Gastroesophageal sphincter (tissue), 4 donors: ENCODE measurements at places on chromosomes 16 and 17.

GRCh38 chr17:80221351-80222105, 1.3 kb downstream of the SLC26A11 start:
- no peaks in the 10 kb centered on the region for H3K27me3 ChIP-seq
- H3K4me1 ChIP-seq = peaks cover 49% of the 10 kb centered on the region
- peaks cover 49% of the 10 kb centered on the region for H3K36me3 ChIP-seq
- ATAC-seq = no peak
- no peak overlapping the region for H3K27ac ChIP-seq

- H3K4me3 ChIP-seq = no peak overlapping the region
- no peaks in the 10 kb centered on the region for H3K4me1 ChIP-seq
- no peak overlapping the region for H3K27ac ChIP-seq
- H3K36me3 ChIP-seq = peaks cover 100% of the 10 kb centered on the region
- H3K27me3 ChIP-seq = no peaks in the 10 kb centered on the region
Observed at GRCh38 chr17:4049546-4049945, 85.3 kb upstream of the ATP2A3 start.

DNA sequence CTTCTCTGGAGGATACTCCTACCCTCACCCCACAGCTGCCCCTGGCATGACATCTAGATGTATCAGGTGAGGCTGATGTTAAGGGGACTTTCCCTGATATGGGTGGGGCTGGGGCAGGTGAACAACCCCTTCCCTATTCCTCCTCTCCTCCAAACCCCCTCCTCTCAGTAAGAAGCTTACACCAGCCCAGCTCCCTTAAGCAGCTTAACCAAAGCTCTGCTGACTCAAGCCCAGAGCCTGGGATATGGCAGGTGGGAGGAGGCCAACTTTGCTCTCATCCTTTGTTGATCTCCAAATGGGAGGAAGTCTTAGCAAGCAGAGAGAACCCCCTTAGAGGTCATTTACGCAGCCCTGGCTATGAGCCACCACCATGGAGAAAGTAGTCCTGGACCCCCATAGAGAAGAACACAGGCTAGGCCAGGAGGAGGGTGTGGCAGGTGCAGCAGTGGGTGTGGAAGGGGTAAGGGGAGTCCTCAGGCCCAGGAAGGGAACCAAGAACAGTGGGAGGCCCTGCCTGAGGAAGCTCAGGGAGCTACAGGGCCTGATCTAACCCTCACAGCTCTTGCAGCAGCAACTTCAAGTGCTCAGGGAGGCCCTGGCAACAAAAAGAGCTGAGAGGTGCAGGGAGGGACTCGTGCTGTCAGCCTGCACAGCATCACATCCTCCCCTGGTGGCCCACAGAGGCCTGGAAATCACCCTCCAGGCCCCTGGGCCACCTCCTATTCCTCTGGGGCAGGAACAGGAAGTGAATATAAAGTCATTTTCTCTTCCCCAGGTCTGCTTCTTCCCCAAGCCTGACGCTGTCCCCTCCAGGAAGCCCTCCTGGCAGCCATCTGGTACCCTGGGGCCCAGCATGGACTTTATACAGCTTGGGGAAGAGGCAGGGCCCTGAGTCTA, 2.9 kb downstream of the UNC119 start:
- H3K27ac ChIP-seq = no peak overlapping the region
- H3K4me1 ChIP-seq = no peaks in the 10 kb centered on the region
- no peak overlapping the region for H3K4me3 ChIP-seq
- H3K36me3 ChIP-seq = peaks cover 33% of the 10 kb centered on the region
- H3K27me3 ChIP-seq = no peaks in the 10 kb centered on the region

- peak overlapping the region; percentile 70 for H3K27ac ChIP-seq
- H3K27me3 ChIP-seq = no peaks in the 10 kb centered on the region
- no peak overlapping the region for H3K4me3 ChIP-seq
- peak; percentile 43 for ATAC-seq
Observed at GRCh38 chr17:77676237-77676661, 282.3 kb upstream of the TNRC6C start.

DNA sequence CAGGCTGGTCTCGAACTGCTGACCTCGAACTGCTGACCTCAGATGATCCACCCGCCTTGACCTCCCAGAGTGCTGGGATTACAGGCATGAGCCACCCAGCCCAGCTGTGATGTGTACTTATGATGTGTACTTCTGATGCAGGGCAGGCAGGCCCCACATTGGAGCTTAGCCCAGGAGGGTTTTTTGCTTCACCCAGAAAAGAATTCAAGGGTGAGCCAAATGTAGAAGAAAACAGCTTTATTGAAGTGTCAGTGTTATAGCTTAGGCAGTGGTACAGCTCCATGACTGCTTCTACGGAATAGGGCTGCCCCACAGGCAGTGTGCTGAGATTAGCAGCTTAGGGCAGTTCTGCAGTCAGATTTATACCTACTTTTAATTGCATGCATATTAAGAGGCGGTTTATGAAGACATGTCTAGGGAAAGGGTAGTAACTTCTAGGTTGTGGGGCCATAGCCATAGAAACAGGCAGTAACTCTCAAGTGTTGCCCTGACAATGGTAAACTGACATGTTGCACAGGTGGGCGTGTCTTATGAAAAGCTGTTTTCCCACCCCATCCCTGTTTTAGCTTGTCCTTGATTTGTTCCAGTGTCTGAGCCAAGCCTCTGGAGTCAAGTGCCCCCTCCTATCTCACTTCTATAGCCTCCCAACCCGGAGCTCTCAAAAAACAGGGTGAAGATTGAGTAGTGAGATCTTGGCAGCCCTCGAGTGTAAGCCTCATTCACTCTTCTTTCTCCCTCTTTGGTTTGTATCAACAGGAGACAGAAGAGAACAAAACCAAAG, 24.1 kb upstream of the POLR3E start:
- no peak overlapping the region for H3K27ac ChIP-seq
- no peak overlapping the region for H3K4me3 ChIP-seq
- no peaks in the 10 kb centered on the region for H3K36me3 ChIP-seq
- ATAC-seq = no peak
- no peaks in the 10 kb centered on the region for H3K27me3 ChIP-seq
- H3K4me1 ChIP-seq = no peaks in the 10 kb centered on the region

- H3K27ac ChIP-seq = no peak overlapping the region
- no peaks in the 10 kb centered on the region for H3K4me1 ChIP-seq
- H3K36me3 ChIP-seq = no peaks in the 10 kb centered on the region
- H3K27me3 ChIP-seq = no peaks in the 10 kb centered on the region
- no peak overlapping the region for H3K4me3 ChIP-seq
- no peak for ATAC-seq
Observed at GRCh38 chr16:86371083-86371803, 139.1 kb upstream of the FOXF1 start.

GRCh38 chr17:17384291-17384615, 81.1 kb downstream of the NT5M start:
- no peak overlapping the region for H3K4me3 ChIP-seq
- H3K36me3 ChIP-seq = no peaks in the 10 kb centered on the region
- H3K27me3 ChIP-seq = peaks cover 73% of the 10 kb centered on the region

DNA sequence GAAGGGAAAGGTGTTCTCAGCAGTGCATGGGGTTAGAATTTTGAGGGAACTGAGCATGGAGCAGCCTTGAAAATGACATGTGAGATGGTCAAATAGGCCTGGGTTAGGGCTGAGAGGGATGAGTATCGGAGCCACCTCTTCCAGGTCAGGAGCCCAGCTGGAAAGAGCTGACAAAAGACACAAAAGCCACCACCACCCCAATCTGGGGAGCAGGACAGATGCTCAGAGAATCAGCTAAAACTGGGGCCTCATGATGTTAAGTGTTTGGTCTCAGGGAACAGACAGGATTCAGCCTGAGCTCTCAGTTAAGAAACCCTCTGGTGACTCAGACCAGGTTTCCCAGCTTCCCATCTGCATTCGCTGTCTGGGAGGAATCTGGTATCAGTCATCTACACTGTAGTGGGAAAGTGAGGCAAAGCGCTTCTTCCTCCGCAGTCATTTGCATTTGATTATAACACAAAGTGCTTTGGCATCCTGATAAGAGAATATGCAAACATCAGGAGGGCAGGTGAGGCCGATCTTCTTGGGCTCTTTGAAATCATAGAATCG, 2.6 kb downstream of the WNT9B start:
- H3K36me3 ChIP-seq = no peaks in the 10 kb centered on the region
- H3K4me3 ChIP-seq = no peak overlapping the region
- H3K27me3 ChIP-seq = peaks cover 84% of the 10 kb centered on the region
- peaks cover 10% of the 10 kb centered on the region for H3K4me1 ChIP-seq

DNA sequence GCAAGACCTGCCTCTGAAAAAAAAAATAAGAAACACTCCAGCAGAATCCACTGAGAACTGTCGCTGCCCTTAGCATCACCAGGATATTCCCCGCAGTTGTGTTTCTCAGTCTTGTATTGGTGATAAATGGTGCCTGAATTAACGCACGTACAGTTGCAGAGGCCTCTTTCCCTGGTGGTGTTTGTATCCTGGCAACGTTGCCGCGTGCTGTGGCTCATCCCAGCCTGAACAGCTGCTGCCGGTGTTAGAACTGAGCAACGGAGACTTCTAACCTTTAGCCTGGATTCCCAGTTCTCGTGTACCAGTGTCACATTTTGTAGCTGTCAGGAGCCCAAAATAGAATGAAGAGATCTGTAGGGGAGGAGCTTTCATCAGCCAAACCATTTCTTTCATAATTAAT, 4.8 kb downstream of the MLYCD start:
- ATAC-seq = peak; percentile 67
- H3K27me3 ChIP-seq = no peaks in the 10 kb centered on the region
- peaks cover 62% of the 10 kb centered on the region for H3K4me1 ChIP-seq
- peaks cover 27% of the 10 kb centered on the region for H3K36me3 ChIP-seq

DNA sequence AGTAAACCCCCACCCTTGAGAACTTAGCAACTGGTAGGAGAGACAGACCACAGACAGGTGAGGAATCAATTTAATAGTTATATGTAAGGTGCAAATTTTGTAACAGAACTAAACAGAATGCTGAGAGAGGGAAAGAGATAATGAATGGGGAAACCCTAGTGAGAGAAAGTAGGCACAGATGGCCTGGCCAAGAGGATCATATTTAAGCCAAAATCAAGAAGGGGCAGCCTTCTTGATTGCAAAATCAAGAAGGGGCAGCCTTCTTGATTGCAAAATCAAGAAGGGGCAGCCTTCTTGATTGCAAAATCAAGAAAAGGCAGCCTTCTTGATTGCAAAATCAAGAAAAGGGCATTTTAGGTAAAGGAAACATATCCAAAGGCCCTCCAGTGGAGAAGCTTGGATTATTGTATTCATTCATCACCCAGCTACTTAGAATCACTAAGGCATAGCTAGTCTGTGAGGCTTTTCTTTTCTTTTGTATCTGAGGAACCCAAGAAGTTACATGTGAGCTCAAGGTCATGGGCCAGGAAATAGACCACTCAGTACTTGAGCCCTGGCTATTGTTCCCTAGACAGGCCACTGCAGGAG, 190.6 kb downstream of the CYLD start:
- no peak overlapping the region for H3K27ac ChIP-seq
- no peaks in the 10 kb centered on the region for H3K4me1 ChIP-seq
- no peak overlapping the region for H3K4me3 ChIP-seq
- ATAC-seq = no peak
- H3K36me3 ChIP-seq = no peaks in the 10 kb centered on the region

- no peaks in the 10 kb centered on the region for H3K27me3 ChIP-seq
- H3K36me3 ChIP-seq = no peaks in the 10 kb centered on the region
Observed at GRCh38 chr16:82105107-82105506, 64.9 kb downstream of the MPHOSPH6 start.

GRCh38 chr17:3799181-3799945, 1.6 kb downstream of the ITGAE start:
- H3K4me1 ChIP-seq = no peaks in the 10 kb centered on the region
- H3K36me3 ChIP-seq = no peaks in the 10 kb centered on the region
- no peak overlapping the region for H3K27ac ChIP-seq
- ATAC-seq = no peak
- H3K27me3 ChIP-seq = no peaks in the 10 kb centered on the region
- H3K4me3 ChIP-seq = no peak overlapping the region

DNA sequence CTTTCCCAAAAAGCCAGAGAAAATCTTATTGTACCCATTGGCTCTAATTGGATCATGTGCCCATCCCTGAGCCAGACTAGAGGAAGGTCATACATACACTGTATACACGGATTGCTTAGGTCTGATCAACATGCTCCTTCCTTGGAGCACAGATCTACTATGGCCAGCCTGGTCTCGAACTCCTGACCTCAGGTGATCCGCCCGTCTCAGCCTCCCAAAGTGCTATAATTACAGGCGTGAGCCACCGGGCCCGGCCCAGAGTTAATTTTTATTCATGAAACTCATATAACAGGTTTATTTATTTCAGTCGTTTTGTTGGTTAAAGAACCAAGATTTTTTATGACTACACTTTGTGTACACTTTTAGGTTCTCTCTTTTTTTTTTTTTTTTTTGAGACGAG, 1.2 kb upstream of the TAOK1 start:
- H3K27me3 ChIP-seq = no peaks in the 10 kb centered on the region
- no peaks in the 10 kb centered on the region for H3K4me1 ChIP-seq
- no peak for ATAC-seq
- H3K4me3 ChIP-seq = no peak overlapping the region

DNA sequence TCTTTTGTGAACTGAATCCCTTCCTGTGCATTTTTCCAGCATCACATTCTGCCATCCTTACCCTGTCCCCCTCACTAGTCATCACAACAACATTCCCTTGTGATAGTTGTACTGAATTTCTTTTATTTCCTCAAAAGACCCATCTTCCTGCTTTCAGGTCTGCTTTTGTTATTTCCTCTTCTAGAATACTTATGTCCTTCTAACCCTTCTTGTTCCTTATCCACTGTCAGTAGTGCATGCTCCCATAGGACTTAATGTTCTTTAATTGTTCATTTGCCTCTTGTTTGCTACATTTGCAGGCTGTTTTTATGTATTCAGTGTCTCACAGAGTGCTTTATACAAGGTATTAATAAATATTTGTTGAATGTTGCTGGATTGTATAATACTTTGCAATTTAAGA, 73.0 kb downstream of the BCAS3 start:
- no peaks in the 10 kb centered on the region for H3K4me1 ChIP-seq
- ATAC-seq = no peak
- no peak overlapping the region for H3K27ac ChIP-seq

- H3K4me1 ChIP-seq = peaks cover 6% of the 10 kb centered on the region
- no peaks in the 10 kb centered on the region for H3K27me3 ChIP-seq
- no peaks in the 10 kb centered on the region for H3K36me3 ChIP-seq
Observed at GRCh38 chr16:84937196-84938005, 73.9 kb downstream of the ZDHHC7 start.

GRCh38 chr17:10118788-10119130, 79.6 kb downstream of the GAS7 start:
- H3K4me3 ChIP-seq = no peak overlapping the region
- peak overlapping the region; percentile 69 for H3K27ac ChIP-seq
- no peak for ATAC-seq
- peaks cover 2% of the 10 kb centered on the region for H3K27me3 ChIP-seq
- no peaks in the 10 kb centered on the region for H3K36me3 ChIP-seq

- peaks cover 8% of the 10 kb centered on the region for H3K4me1 ChIP-seq
- no peak overlapping the region for H3K27ac ChIP-seq
- no peak for ATAC-seq
- no peaks in the 10 kb centered on the region for H3K36me3 ChIP-seq
Observed at GRCh38 chr16:49598383-49599170, 225.0 kb downstream of the C16orf78 start.

- no peak for ATAC-seq
- no peaks in the 10 kb centered on the region for H3K36me3 ChIP-seq
- no peak overlapping the region for H3K4me3 ChIP-seq
- no peak overlapping the region for H3K27ac ChIP-seq
Observed at GRCh38 chr16:15897834-15898254, 9.4 kb upstream of the CEP20 start.

- H3K4me3 ChIP-seq = no peak overlapping the region
- H3K4me1 ChIP-seq = peaks cover 4% of the 10 kb centered on the region
- no peak for ATAC-seq
- H3K27me3 ChIP-seq = peaks cover 77% of the 10 kb centered on the region
Observed at GRCh38 chr16:87064731-87065445, 252.3 kb downstream of the C16orf95 start.
